Activated naive CD4-positive, alpha-beta T cell treated with anti-CD3 and anti-CD28 coated beads for 36 hours (primary cell): ENCODE measurements at places on chromosomes 13 and 19. TPM values are rescaled to one million over a fixed set of nuclear protein-coding genes. Genes with fewer than 3 reads are reported as not detected.

GRCh38 chr19:50882188-50882587 lies 8.9 kb downstream of the KLK2 start:
- DNase-seq: no peak

- DNase-seq: no peak
Measured at GRCh38 chr13:46624353-46624752, 71.4 kb downstream of the LRCH1 start.

- DNase-seq: no peak
Measured at GRCh38 chr13:30520571-30520970, 54.8 kb upstream of the HMGB1 start.

DNA sequence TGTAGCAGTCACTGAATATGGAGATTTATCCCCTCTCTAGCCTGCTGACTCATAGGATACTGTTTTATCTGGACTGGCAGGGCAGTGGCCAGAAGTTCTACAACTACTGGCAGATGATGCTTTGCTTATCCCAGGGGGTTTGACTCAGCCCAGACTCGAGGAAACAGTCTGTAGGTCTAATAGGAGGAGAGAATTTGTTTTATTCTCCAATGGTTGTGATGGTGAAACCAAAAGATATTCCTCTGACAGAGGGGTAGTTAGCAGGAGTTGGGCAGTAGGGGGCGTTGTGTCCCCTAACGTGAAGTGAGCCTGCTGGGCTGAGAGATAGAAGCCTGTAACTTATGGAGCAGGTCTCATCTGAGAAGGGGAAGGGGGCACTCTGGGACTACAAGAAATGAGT lies 74.9 kb downstream of the WTIP start:
- DNase-seq: peak; percentile 65

- DNase-seq: no peak
Measured at GRCh38 chr13:95083066-95083465, 218.2 kb downstream of the ABCC4 start.

GRCh38 chr13:109858319-109858718 lies 71.9 kb upstream of the IRS2 start:
- DNase-seq: no peak

DNA sequence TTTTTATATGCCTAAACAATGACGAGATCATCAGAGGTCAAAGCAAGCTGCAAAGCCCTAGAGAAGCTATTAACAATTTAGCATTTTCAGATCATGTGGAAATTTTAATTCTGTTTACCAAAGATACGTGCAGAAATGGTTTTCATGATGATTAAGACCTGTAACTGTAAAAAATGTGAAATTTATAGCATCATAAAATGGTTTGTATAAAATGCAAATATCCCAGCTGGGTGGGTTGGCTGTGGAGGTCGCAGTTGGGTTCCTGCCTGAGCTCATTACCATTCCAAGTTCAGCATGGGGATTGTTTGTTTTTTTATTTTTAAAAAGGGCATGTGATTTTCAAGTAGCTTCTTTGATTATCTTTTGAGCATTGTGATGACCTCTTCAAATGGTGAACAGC lies 47.9 kb upstream of the SIAH3 start:
- no peak for DNase-seq

IFNL1 gene
- total RNA-seq: 1.0 TPM

- DNase-seq: no peak
Measured at GRCh38 chr19:2187159-2187558, 23.4 kb downstream of the DOT1L start.

- no peak for DNase-seq
Measured at GRCh38 chr13:45889590-45890243, 38.2 kb upstream of the SIAH3 start.

- DNase-seq: peak; percentile 62
Measured at GRCh38 chr13:41492432-41493260, 35.3 kb downstream of the RGCC start.
